ENCODE measurements at places on chromosomes 13 and 19.

GRCh38 chr19:16889366-16889882 is 625 bp downstream of the F2RL3 start:
- DNase-seq: no peak

DNA sequence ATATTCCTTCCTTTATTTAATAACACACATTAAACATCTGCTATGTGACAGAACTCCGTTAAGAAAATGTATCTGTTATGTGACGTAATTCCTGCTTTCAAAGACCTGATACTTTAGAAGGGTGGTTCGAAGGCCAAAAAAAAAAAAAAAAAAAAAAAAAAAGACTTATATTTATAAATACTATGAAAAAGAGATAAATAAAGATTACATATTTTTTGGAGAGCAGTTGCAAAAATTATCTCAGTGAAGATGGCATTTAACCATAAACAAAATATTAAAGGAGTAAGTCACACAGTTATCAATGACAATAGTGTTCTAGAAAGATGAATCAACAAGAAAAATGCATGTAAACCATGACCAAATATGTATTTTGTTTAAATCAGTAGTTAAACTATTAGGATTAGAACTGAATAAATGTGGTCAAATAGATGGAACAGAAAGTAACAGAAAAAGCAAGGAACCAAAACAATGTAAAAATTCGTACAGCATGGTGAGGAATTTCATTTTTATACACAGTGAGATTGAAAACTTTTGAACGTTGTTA is 612.3 kb upstream of the SLITRK5 start:
- DNase-seq: no peak

- DNase-seq: no peak
Observed at GRCh38 chr13:51811046-51811445, 7.1 kb upstream of the DHRS12 start.

DNA sequence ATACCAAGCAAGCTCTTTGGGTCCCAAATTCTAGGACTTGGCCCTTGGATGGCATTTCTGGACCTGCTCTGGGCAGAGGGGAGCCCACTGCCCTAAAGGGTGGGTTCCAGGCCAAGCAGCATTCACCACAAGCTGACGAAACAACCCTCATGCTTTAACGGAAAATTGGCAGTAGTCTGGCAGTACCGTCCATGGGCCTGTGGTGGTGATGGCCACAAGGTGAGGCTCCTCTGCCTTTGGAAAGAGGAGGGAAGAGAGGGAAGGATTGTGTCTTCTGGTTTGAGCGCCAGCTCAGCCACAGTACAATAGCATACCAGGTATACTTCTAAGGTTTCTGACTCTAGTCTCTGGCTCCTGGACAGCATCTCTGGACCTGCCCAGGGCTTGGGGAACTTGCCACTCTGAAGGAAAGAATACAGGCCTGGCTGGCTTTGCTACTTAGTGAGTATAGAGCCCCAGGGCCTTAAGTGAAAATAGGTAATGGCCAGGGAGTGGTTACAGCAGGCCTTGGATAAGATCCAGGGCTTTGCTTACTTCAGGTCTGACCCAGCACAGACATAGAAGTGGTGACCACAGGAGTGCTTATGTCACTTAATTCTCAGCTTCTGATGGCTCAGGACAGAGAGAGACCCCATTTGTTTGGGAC is 595.5 kb downstream of the LMO7 start:
- DNase-seq: no peak

DNA sequence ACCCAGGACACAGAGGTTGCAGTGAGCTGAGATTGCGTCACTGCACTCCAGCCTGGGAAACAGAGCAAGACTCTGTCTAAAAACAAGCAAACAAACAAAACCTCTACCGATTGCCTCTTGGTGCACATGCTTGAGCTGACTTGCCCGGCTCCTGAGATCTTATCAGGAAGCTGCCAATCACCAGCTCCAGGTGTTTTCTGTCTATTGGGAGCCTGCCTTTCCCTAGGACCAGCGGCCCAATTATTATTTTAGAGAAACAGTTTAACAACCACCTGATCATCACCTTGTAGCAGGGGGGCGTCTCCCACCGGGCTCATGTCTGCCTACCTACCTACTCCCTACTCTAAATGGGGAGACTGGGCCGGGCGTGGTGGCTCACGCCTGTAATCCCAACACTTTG is 10.8 kb downstream of the CLEC4M start:
- DNase-seq: no peak

DNA sequence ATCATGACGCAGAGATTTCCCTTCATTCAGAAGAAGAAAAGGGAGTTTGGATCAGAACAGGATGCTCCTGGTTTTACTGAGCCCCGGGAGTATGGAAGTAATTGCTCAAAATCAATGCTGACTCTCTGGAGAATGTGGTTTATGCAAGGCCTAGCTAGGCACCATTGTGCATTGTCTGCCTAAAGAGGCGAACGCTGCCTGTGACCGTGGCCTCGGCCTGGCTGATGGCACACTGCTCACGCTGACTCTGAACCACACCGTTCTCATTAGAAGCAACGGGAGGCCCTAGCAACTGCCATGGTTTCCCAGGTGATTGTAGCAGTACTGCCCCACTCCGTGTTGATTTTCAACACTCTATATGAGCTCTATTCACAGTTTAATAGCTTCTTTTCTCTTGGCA is 41.7 kb upstream of the UBL3 start:
- no peak for DNase-seq

DNA sequence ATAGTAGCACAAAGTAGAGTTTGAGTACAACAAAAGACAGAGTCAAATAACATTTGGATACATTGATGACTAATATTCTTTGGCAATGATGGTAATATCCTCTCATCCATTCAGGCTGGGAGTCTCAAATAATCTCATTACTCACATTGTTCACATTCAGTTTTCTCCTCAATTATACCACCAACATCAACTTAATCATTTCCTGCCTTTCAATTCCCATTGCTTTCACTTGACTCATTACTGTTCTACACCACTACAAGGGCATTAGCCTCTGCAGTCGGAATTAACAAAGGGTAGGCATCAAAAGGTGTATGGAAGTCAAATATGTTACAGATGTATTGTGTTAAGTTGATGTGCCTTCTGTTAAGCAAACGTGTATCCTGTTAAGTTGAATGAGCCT is 518.4 kb upstream of the SLITRK1 start:
- DNase-seq: no peak

GRCh38 chr13:100751826-100752225 is 77.2 kb upstream of the TMTC4 start:
- DNase-seq: no peak

- DNase-seq: no peak
Observed at GRCh38 chr13:67228916-67229315, 1.2 kb downstream of the PCDH9 start.

DNA sequence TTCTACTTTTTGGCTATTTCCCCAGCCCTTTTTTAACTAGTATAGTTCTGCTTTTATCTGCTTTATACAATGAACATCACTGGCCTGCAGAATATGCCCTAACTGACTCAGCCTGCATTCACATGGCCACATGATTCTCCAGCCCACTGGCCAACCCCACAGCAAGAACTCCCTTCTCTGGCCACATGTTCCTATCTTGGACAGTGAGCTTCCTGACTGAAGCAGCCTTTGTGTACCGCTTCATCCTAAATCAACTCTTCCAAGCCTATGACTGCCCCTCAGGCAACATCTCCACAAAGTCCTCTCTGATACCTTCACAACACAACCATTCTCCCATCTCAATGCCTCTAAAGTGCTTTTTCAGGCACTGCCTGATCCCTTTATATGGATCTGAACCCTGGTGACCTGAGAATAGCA is 214.1 kb downstream of the COL4A1 start:
- no peak for DNase-seq

DNA sequence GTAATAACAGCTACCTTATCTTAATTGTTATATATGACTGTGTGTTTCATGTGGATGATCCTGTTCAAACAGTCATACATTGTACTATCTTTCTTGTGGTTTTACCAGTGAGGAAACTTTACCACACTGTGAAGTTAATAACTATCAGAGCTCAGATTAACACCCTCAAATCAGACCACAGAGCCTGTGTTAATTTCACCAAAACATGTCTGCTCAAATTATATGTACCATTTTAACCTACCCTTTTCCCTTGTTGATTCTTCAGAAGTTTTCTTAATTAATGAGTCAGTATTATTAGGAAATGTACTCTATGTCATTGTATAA is 1.8 kb upstream of the ZNF331 start:
- no peak for DNase-seq

GRCh38 chr13:101869553-101869952 is 417.1 kb downstream of the ITGBL1 start:
- no peak for DNase-seq

DNA sequence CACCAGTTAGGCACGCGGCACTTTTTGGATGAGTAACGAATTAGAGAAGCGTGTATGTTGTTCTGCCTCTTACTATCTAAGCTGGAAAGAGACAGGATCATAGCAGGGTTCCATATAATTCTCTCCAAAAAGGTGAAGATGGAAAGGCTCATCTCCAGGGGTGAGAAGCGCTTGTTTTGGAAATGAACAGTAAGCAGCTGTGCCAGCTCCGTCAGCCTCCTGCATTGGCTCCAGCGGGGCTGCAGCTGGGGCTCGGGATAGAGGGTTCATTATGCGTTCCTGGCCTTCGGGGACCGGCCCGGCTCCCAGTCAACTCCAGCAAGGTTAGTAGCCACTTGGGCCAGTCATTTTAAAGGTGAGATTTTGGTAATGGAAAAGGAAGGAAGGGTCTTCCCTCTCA is 155.5 kb downstream of the COL4A1 start:
- no peak for DNase-seq

DNA sequence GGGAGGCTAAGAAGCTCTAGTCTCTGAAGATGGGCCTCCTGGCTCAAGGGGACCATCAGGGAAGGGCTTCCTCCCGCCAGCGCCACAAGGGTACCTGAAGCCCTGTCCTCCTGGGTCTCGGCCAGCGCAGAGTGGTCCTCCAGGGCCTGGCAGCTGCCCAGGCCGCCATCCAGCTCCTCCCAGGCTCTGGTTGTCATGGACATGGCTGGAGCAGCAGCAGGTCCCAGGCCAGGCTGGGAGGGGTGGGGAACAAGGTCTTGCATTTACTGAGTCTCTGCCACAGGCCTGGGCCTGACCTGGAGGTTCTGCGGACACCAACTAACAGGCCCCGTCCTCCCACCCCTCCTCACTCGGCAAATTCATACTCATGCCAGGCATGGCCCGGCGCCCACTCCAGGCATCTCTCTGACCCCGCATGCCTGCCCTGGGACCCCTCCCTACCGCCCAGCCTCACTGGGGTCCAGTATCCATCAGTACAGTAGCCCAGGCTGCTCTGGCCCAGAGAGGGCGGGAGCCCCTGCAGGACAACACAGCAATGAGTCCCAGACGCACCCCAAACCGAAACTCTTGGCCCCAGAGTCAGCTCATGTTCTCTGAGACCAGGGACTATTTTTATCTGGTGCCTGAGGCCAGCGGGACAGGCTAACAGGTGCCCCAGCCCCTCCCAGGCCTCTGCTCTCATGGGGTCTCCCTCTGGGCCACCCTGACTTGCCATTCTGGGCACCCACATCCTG is 938 bp downstream of the JSRP1 start:
- DNase-seq: no peak

DNA sequence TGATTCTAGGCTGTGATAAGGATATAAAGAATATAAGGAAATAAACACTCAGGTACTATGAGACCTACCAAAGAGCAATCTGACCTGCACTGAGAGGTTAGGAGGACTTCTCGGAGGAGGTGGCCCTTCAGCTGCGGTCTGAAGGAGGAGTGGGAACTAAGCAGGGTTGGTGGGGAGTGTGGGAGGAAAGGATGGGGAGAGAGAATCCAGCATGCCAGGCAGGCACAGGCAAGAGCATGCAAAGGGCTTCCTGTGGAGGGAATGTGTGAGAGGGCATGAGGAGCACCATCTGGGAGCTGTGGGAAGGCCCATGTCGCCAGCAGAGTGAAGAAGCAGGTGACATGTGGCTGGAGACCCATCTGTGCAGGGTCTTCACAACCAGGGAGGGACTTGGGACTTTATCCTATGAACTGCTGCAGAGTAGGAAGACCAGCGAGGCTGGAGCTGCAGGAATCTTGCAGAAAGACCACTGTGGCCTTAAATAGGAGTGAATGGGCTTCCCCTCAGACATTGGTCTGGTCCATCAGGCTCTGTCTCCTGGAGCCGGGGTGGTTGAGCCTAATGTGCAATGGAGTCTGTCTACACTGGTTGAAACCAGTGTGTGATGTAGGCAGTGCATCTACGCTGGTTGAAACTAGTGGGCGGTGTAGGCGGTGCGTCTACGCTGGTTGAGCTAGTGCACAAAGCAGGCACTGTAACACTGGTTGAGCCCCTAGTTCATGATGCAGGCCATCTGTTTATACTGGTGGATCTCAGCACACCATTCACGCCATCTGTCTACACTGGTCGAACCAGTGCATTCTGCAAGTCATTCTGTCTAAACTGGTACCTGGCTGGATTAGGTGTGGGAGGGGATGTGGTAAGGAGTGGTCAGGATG is 6.4 kb downstream of the CHST8 start:
- DNase-seq: no peak

- DNase-seq: no peak
Observed at GRCh38 chr13:73820285-73820684, 313.9 kb downstream of the KLF12 start.

GRCh38 chr13:45781553-45782326 is 69.8 kb downstream of the SIAH3 start:
- DNase-seq: no peak

GRCh38 chr19:41795031-41795461 is 1.3 kb upstream of the CEACAM3 start:
- no peak for DNase-seq

DNA sequence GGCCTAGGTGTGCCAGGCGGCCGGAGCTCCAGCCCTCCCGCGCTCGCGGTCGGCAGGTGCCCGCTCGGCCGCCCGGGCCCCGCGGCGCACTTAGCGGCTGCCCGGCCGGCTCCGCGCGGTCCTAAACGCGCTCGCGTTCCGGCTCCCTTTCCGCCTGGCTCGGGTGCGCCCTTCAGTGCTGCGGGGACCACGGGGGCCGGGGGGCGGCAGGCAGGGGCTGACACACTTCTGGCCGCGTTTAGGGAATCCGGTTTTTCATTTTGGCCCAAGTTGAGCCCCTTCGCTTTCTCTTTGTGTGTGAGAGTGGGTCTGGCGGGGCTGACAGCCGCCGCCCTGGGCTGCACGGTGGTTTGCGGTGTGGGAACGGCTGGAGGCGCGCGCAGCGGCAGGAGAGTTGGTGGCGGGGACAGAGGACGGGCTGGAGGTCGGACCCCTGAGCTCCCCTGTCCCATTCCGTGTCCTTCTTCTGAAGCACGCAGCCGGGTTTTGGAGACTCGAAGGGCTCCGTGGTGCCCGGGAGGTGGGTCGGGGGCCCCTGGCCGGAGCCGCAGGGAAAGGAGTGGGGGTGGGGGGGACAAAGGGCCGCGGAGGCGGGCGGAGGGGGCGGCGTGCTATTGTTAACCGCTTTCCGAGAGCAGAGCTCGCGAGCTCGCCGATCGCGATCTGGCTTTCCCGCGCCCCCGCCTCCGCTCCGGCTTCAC is 3.1 kb downstream of the FGF9 start:
- DNase-seq: peak; percentile 34

DNA sequence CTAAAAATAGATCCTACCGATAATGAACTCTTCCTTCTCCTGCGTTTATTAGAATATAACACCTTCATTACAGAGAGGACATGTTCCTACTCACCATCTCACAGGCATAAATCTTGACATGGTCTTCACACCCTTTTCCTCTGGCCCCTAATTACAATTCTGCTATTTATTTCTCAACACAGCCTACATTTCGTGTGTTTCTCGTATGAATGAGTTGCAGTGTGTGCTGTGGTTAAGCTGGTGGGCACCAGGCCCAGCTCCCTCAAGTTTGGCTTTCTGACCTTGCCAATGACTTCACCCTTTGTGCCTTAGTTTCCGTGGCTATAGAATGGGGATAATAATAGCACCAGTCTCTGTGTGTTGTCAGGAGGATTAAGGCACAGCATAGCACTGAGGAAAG is 12.3 kb upstream of the KATNAL1 start:
- DNase-seq: no peak

- no peak for DNase-seq
Observed at GRCh38 chr19:1807695-1808394, 4.2 kb downstream of the ATP8B3 start.
